ENCODE measurements at places on chromosomes 7 and 10. TPM values are rescaled to one million over a fixed set of nuclear protein-coding genes. Genes with fewer than 3 reads are reported as not detected.

ADGRA1 gene
- total RNA-seq: 1.2 TPM

OR2A12 gene
- not detected for total RNA-seq

IGFBP1 gene
- 0.82 TPM for total RNA-seq

LIPJ gene
- 0.23 TPM for total RNA-seq

EPO gene
- total RNA-seq: not detected

SOSTDC1 gene
- total RNA-seq: 28.8 TPM

NME8 gene
- total RNA-seq: 1.2 TPM

CCM2 gene
- 29.3 TPM for total RNA-seq

CFAP58 gene
- total RNA-seq: 0.35 TPM

NOS3 gene
- 22.5 TPM for total RNA-seq

PRSS37 gene
- total RNA-seq: not detected

SH2D4B gene
- 0.12 TPM for total RNA-seq

TMEM213 gene
- 43.8 TPM for total RNA-seq

AEBP1 gene
- total RNA-seq: 68.5 TPM

NEUROD6 gene
- not detected for total RNA-seq

GIMAP7 gene
- total RNA-seq: 8.0 TPM

MALSU1 gene
- total RNA-seq: 74.7 TPM

LRMDA gene
- 22.6 TPM for total RNA-seq

CPN1 gene
- total RNA-seq: 2.2 TPM

CALML5 gene
- not detected for total RNA-seq

GPR85 gene
- 1.5 TPM for total RNA-seq

CTAGE6 gene
- 0.64 TPM for total RNA-seq

All from metanephros (tissue), 2 donors.